ENCODE measurements at places on chromosomes 13 and 19.

DNA sequence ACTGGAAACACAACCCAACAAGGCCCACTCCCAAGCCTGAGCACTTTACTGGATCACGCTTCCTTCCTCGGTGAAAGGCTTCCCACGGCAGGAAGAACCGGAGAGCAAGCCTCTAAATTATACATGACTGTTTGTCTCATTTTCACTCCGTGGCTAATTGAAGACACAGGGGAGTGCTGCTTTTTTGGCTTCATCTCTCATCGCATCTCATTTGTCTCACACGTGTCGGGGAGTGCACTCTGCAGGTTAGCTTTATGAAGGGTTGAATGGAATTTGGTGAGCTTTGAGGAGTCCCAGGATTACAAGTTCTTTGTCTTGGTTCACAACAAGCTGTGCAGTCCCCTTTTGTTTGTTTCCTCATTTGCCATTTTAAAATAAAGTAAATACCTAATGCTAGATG lies 544.6 kb downstream of the GPC6 start:
- DNase-seq, result no peak

- DNase-seq, result no peak
Observed at GRCh38 chr13:42740753-42741152, 40.6 kb upstream of the FAM216B start.

DNA sequence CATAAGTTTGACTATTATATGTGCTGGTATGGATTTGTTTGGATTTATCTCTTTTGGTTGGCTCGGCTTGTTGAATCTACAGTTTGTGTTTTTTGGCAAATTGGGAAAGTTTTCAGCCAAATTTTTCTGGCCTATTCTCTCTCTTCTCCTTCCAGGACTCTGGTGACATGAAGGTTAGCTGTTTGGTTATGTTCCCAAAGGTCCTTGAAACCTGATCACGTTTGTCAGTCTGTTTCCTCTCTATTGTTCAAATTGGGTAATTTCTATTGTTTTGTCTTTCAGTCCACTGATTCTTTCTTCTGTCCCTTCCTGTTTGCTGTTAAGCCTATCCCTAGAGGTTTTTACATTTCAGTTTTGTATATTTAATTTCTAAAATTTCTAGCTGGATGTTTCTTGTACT lies 81.5 kb upstream of the SHISA2 start:
- DNase-seq, result no peak

DNA sequence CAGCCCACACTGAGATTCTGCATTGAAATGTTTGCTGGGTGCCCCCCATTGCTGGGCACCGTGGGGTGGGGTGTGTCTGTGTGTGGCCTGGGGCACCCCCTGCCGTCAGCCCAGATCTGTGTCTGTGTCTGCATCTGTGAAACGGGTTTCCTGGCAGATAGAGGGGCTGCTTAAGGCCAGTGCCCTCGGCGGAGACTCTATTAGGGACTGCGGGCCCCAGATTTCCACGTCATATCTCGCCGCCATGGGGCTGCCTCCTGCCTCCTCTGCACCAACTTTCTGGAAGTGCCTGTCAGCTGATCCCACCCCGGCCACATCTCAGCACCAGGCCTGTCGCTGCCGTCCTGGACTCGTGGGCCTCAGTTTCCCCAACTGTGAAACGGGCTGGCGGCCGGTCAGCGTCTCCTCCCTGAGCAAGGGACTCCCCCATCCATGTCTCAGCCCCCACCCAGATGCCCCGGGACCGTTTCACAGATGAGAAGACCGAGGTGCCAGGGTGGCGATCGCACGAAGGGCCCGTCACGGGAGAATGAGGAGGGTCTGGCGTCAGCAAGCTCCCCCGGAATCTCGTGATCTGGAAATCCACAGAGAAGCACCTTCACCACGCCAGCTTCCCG lies 21.4 kb downstream of the ARID3A start:
- no peak for DNase-seq

DNA sequence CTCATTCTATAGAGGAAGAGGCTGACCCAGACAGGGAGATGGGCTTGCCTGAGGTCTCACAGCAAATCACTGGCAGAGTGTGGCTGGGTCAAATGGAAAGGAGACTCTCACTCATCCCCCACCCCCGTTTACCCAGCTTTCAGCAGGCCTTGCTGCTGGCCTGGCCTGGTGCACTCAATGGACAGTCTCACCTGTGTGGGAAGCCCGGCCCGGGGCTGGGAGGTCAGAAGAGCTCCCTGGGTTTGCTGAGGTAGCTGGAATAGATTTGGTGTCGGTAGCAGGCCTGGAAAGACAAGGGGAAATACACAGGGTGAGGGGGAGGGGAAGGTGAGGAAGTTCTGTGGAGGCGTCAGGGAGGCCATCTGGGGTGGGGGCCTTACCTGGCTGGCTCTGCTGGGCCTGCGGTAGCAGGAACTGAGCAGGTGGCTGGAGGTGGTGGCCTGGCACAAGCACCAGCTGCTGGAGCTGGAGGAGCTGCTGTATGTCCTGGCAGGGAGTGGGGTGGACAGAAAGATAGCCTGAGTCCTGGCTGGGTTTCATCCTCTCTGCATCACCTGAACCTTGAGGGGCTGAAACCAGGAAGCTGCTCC lies 23.5 kb downstream of the ZNF574 start:
- no peak for DNase-seq

DNA sequence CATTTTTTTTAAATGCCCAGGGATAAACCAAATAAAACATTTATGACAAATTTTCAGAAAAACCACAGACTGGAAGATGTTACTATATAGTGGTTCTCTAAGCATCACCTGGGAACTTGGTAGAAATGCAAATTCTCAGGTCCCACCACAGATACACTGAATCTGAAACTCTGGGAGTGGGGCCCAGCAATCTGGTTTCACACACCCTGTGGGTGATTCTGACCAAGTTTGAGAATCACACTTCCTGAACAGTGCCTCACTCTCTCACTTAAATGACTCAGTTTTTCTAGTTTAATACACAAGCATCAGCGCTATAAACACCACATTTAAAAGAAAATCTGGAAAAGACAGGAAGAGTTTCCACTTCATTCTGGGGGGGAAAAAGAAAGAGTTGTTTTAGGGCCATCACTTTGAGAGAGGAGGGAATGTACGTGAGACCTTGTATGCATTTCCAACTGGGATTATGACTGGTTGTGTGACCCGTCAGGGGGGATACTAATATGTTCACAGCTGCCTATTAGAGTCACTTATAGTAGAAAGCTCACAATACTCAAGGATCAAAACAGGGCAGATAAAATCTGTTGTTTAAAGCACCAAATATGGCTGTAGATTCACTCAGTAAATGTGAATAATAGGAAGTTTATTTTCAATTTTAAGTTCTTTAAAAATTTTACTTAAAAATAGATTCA lies 567.7 kb downstream of the GPC6 start:
- no peak for DNase-seq

GRCh38 chr19:17614476-17614875 lies 59.0 kb downstream of the COLGALT1 start:
- no peak for DNase-seq

GRCh38 chr19:19076476-19076875 lies 12.7 kb downstream of the SLC25A42 start:
- no peak for DNase-seq

- peak; percentile 39 for DNase-seq
Observed at GRCh38 chr13:94548821-94549231, 47.1 kb downstream of the TGDS start.

DNA sequence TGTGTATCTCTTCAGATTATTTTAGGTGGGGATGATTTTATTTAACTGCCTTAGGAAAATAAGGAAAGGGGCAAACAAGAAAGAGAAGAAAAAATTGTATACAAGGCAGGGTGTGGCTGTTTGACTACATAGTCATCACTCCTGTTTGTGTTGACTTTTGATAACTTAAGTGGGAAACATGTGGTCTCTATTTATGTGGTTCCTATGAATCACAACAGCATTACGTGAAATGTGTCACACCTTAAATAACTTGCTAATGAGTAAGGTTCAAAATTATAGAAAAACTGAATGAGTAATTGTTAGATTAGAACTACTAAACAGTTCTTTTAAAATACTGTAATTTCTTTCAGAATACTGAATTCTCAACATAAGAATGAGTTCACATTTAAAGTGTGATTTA lies 69.3 kb downstream of the LMO7 start:
- DNase-seq, result no peak

- DNase-seq, result no peak
Observed at GRCh38 chr13:111555268-111555808, 234.9 kb downstream of the TEX29 start.

- DNase-seq, result no peak
Observed at GRCh38 chr13:36377826-36378468, 31.8 kb upstream of the SPART start.

- no peak for DNase-seq
Observed at GRCh38 chr13:32978278-32978677, 37.9 kb upstream of the KL start.

DNA sequence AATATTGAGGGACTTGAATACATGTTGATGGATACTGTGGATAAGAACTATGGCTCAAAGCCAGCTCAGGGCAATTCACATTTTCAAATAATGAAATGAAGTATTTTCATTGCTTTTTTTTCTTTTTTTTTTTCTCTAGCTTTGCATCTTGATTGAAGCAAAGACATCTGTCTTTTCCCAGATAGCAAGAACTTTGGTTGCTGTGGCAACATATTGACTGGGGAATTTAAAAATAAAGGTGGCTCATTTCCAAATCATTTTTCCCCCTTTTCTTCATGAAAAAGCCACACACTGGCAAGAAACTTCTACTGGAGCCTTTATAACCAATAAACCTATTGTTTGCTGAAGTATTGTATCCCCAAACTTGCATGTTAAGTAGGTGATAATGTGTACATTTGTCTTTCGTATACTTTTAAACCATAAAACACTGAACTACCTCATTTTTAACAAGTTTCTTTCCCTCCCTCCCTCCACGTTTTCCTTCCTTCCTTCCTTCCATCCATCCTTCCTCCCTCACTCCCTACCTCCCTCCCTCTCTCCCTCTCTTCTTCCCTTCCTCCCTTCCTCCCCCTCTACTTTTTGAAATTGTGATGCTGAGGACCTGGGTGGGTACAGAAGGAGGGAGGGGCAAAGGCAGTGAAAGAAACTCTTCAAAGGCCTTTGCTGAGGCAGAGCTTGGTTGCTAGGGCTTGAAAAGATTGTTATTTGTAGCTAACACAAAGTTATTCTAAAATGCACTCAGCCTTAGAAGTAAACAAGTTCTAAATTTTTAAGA lies 343.5 kb upstream of the SPRY2 start:
- DNase-seq, result no peak

GRCh38 chr19:32809754-32810153 lies 59.8 kb downstream of the SLC7A9 start:
- DNase-seq, result no peak

DNA sequence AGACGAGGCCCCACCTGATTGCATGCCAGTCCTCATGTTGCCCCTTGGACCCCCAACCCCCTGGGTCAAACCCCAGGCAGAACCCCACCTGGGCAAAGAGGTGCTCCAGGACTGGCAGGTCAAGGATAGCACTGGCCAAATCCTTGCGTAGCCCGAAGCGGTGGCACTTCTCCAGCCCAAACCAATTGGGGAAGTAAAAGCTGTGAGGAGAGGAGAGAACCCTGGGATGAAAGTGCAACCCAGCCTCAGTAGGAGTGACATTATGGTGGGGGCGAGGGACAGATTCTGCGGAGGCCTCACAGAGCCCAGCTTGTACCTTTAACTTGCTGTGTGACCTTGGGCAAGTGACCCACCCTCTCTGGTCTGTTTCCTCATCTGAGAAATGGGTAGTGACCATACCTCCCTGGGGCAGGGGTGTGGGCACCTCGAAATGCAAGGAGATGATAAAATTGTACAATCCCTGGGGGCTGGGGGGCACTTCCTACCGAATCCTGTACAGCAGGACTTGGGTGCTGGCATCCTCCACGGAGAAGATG lies 4.4 kb downstream of the JAK3 start:
- DNase-seq, result no peak

DNA sequence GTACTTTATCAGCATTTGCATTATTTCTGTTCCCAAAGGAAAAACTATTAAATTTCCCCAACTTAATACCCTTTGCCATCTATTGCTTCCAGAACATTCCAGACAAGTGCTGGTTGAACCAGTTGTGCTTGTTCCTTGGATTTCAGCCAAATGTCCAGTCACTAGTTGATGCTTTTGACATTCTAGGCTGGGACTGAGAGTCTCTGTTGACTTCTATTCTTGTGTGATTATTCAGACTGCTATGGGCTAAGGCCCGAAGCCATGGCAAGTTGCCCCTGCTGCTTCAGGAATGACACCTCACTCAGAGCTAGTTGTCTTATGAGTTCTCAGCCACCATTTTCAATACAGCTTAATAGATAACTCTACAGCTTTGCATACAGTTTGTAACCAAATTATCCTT lies 458.1 kb upstream of the ARGLU1 start:
- DNase-seq, result no peak

- DNase-seq, result no peak
Observed at GRCh38 chr13:77811381-77811780, 107.2 kb downstream of the EDNRB start.

DNA sequence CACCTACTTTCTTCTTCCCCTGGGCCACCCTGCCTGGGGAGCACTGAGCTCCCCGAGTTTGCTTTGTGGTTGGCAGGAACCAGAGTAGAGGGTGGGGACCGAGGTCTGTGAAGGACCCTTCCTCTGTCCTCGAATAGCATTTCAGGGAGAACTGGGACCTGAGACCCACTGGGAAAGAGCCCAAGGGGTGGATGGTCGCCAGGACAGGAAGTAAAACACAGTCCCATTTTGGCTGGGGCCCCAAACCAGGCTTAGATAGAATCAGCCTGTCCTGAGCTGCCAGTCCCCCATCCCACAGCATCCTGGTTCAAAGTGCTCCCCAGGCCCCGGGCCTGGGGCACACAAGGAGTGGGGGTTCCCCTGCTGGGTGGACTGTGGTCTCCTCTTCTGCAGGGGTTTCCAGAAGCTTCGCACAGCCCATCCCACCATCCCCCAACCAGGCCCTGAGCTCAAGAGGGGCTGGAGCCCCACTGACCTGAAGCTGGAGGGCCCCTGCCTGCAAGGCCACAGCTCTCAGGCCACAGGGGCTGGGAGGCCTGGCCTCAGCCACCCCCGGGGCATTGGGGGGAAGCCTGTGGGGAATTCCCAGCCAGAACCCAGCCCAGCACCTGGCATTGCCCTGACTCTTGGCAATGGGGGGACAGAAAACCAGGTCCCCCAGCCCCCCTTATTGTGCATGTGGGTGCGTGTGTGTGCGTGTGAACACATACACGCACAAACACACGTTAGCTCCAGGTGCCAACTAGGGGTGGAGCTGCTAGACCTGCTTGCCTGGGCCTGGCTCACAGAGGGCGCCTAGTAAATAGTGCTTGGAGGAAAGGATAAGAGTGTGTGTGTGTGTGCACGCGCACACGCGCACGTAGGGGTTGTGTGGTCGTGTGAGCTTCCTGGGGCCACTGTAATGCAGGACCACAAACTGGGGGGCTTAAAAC lies 995 bp upstream of the MKNK2 start:
- DNase-seq, result no peak

All from NT2/D1 (cell line).